Femur (tissue), 1 donor: ENCODE measurements at places on chromosomes 6 and 20.

DNA sequence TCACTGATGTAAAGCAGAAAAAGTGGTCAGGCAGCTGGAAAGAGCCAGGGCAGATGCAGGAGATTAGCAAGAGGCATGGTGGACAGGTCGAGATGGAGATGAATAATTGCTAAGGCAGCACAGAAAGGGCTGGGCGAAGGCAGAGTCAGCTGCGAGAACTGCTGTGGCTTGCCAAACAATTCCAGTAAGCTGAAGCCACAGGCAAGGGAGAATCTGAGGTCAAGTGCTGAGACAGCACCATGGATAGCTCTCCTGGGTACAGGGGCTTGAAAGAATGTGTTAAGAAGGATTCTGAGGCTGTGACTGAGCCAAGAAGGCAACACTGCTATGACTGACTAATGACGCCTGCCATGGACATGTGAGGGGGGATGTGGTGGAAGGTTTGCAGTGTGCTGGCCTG is 220.8 kb upstream of the FOXA2 start:
- DNase-seq, result peak; percentile 89

DNA sequence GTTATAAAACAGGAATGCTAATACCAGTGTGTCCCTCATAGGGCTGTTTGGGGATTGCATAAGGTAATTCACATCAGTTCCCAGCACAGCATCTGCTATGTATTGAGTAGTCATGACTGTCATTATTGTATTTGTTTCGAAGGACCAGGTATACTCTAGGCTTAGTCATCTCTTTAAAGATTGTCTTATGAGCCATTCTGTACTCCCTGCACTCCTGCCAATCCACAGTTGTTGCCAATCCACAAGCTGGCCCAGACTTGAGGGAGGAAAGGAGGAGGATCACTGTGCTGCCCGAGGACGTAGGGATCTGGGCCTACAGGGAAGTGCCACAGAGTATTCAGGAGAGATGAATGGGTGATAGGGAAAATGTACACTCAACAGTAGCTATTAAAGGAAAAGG is 113.0 kb upstream of the TIAM2 start:
- no peak for DNase-seq

- no peak for DNase-seq
These were observed 166.7 kb downstream of the DLL1 start for GRCh38 chr6:170124150-170124549.

DNA sequence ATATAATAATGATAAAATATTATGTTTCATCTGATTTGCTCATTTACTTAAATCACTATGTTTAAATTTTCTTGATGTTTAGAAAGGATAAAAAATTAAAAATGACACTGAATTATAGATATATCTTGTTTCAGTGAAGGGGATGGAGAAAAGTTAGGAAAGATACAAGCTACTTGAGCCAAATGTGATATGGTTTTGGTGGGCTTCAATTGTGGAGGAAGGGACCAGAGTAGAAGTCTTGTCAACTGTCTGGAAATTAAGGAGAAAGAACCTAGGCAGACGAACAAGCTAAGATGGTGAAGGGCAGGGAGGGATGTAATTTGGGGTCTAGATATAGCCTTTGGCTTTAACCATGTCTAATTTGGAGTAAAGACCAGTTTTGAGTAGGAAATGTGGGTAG is 186.4 kb upstream of the MMS22L start:
- no peak for DNase-seq

- peak; percentile 31 for DNase-seq
These were observed 549 bp downstream of the ANKRD6 start for GRCh38 chr6:89433252-89434149.

DNA sequence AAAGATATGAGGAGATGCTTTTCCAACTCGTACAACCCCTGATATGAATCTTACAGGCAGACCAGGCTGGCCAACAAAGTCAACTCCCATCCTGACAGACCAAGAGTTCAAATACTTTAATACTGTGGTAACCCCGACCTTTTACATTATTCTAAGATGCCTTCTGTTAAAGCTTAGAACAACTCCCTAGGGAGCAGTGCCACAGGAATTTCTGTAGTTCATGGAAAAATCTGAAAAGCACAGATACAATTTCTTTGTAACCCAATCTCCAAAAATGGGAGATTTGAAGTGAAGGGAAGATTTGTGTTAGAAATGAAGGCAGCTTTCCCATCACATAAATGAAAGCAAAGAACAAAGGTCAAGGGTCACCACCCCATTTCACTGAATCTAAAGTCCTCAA is 151.3 kb upstream of the BEND6 start:
- no peak for DNase-seq

DNA sequence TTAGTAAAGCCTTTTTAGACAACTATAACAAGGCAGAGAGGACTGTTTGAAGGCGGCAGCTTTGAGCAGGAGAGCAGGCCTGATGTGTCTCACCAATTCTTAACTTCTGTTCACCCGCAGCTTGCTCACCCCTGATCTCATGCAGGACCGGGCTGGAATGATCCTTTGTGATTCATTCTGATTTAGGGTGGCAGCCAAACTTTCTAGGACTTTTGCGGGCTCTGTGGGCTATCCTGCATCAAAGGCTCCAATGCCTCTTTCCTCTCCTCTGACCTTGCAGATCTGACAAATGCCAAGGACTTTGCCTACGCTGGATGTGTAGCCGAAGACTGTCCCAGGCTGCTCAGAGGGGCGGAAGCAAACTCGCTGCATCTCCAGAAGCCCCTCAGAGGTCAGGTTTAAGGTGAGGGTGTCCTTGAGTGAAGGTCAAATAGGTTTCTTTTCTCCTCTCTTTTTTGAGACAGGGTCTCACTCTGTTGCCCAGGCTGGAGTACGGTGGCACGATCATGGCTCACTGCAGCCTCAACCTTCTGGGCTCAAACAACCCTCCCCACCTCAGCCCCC is 72.3 kb downstream of the VEGFA start:
- no peak for DNase-seq
